ENCODE measurements at places on chromosomes 1 and 21.
A peak's percentile ranks its signal among the peaks of the same experiment; 100 is the strongest.

- DNase-seq: no peak
These were observed 17.5 kb upstream of the LAMTOR5 start for GRCh38 chr1:110424699-110425611.

DNA sequence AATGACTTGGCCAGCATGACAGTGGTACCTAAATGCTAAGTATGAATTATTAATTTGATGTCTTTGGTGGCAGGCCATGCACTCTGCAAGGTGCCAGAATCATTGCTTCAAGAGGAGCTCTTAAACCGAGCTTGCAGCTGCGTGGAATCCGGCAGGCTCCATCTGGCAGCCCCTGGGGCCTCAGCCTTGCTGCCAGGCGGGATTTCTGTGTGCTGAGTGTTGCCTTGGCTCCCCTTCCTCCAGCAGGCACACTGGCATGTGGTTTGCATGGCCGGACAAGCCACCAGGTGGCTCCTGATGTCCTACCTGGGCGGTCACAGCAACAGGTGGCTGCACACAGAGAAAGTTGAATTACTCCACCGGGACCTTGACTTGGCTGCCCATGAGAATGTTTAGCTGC is 155.4 kb downstream of the URB2 start:
- DNase-seq: no peak

DNA sequence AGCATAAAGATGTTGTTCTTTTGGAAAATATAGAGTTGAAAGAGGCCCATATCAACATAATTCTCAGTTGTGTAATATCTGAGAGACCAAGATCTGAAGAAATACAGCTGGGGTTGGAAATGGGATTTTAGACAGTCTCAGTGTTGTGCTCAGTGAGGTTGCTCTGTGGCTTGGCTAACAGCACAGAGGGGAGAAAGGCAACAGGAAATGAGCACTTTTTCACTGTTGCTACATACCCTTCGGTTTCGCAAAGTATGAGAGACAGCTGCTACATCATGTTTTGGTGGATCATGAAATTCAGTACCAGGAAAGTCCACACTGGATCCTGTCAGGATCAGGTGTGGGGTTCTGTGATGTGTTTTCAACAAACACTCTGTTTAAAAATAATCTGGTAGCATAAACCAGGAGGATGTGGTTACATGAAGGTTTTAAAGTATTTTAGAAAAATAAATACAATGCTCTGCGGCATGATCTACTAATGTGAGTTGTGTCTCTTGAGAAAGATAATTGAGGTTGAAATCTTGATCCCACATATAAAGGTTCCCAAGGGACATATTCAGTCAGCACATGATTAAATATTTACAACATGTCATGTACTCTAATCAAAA is 7.0 kb upstream of the GPR88 start:
- no peak for DNase-seq

- no peak for DNase-seq
These were observed 5.2 kb downstream of the RGL1 start for GRCh38 chr1:183810121-183810520.

DNA sequence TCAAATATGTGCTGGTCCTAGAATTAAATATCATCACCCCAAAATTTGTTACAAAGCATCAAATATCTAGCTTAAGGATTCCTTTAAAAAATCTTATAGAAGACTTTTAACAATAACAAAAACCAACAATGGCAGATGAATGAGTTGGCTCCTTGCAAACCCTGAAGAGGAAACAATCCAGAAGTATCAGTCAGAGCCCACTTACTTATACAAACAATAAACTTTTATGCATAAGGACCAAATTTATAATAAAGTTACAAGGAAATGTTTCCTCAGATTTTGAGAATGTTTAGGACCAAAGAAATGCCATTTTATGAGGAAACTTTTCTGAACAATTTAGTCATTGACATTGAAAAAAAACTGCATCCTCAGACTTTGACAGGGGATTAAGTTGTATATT is 52.7 kb downstream of the LPAR3 start:
- no peak for DNase-seq

DNA sequence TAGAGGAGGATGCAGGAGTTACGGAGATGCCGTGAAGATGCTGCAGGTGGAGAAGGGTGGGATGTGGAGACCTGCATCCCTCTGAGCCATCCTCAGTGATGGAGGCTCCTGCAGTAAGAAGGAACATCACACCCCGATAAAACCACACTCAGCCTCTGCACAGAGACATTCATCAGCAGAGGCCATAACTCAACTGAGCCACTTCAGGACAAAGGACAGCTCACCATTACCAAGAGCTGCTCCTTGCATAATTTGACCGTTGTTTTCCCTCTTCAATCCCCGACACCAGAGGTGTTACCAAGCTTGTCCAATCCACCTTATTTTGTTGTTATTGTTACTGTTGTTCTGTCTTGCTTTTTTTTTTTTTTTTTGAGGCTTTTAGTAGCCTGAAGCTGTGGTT is 543.9 kb downstream of the AJAP1 start:
- no peak for DNase-seq

DNA sequence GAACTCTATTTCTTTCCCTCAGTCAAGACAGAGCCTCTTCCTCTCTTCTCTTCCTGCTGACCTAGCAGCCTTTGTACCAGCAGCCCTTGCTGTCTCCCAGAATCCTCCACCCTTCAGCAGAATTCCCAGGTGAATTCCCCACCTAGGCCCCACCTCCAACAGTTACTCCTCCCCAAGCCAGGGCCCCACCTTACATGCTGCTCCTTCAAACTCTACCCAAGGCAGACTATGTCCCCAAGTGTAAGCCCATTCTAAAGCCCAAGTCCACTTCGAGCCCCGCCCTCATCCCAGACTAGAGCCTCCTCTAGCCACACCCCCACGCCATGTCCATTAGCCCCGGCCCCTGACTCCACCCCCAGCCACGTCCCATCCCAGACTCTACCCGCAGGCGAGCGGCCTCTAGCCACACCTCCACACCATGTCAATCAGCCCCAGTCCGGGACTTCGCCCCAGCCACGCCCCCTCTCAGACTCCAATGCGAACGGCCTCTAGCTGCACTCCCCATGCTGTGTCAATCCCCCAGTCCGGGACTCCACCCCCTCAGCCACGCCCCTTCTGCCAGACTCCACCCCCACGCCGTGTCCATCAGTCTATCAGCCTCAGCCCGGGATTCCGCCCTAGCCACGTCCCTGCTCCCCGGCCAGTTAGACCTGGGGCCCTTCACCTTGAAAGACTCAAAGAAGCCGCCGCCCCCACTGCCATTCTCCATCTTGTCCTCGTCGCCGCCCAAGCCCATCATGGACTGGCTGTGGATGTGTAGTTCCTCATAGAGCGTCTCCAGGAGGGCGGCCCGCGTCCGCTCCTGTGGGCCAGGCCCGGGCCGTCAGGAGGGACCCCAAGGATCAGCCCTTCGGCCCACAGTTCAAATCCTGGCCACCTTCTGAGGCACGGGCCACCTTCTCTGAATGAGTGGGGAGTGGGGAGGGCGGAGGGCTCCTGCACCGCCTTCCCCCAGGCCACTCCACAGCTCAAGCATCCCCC is 61.3 kb downstream of the RAP1GAP start:
- peak; percentile 71 for DNase-seq

GRCh38 chr1:241156231-241156965 is 200.6 kb downstream of the RGS7 start:
- DNase-seq: no peak

DNA sequence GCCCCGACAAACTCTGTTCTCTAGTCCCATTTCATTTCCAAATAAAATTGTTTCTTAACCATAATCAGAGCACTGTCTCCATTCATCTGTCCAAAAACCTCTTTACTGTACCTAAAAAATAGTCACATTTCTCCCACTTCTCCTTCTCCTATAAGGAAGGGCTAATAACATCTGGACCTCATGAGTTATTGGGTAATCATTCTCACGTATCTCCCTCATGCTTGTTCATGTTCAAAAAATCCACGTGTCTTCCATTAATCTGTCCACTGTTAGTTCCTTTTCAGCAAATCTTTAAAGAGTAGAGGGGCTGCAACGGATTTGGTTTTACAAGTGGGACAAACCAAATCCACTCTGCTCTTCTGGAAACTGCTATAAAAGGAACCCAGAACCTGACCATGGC is 1418.8 kb downstream of the MRPL39 start:
- DNase-seq: no peak

Measured in stimulated activated CD4-positive, alpha-beta T cell treated with anti-CD3 and anti-CD28 coated beads, TNF-alpha, amount 100 ng/mL, for 48 hours (primary cell).